ENCODE measurements at places on chromosomes 7 and 10.

DNA sequence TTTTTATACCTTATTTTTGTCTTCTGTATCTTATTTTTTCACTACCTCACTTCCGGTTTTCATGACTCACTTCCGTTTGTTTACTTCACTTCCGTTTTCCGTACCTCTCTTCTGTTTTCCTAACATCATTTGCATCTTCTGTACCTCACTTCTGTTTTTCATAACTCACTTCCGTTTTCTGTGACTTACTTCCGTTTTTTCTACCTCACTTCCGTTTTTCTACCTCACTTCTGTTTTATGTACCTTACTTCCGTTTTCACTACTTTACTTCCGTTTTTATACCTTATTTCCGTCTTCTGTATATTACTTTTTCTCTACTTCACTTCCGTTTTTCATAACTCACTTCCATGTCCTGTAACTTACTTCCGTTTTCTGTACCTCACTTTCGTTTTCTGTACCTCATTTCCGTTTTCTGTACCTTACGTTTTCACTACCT lies 492.5 kb upstream of the AKR1E2 start:
- DNase-seq: no peak

DNA sequence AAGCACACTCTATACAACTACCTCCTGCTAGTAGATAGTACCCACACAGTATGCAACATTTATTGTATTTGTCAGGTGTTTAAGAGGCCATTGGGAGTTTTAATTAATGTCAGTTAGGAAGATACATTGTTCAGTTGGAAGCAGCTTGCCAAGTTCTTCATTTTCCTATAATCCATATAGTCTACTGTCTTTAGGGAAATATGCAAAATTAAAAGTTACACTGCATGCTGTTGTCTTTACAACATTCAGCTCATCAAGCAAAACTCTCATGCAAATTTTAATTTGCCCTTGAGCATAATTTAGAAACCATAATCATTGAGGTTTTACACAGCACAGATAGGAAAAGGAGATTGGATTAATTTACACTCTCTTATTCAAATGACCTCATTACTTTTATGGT lies 17.4 kb downstream of the FOXP2 start:
- no peak for DNase-seq

- no peak for DNase-seq
Observed at GRCh38 chr7:150374472-150374871, 4.7 kb upstream of the ZNF775 start.

GRCh38 chr10:30915146-30915545 lies 116.5 kb downstream of the ZNF438 start:
- DNase-seq: no peak

DNA sequence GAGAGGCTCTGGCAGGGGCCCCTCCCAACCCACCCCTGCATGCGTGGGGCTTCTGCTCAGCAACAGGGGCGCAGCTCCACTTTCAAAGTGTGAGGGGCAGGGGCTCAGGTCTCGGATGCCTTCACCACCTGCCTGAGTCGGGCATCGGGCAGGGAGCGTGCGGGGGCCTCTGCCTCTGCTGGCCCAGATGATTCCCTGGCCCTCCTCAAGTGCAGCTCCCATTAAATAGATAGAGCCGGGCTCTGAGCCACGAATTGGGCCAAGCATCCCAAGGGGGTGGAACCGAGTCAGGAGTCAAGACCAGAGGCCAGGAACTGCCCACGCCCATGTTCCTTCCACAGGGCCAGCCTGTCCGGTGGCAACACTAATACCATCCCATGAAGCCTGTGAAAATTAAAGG lies 108.9 kb upstream of the FAM20C start:
- DNase-seq: no peak

DNA sequence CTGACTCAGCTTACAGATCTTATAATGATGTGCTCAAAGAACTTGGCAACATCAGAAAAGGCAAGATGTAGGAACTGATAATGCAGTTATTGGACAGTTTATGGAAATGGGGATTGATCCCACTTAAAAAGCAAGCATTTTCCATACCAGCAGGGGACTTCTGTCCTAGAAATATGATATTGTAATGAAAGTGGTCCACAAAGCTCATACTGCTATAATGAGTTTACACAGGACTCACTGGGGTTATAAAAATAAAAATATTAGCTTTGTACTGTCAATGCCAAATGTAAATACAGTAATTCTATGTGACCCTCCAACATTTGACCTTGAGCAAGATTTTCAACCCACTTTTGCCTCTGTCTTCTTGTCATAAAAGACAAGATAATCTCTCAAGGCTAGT lies 145.5 kb upstream of the SEM1 start:
- DNase-seq: no peak

GRCh38 chr10:88461426-88461825 lies 121.7 kb downstream of the RNLS start:
- DNase-seq: no peak

- no peak for DNase-seq
Observed at GRCh38 chr7:50782375-50783208, at the start of gene GRB10. TSS of gene GRB10 (minus strand) at chr7:50782896. CDS start at chr7:50732322, 50,574 bp downstream.

Measured in central memory CD8-positive, alpha-beta T cell (primary cell).